ENCODE measurements at places on chromosomes 7 and 10.

GRCh38 chr10:6124666-6125065, 35.8 kb downstream of the RBM17 start:
- DNase-seq, result no peak

- no peak for DNase-seq
These were observed 153.8 kb upstream of the AKR1E2 start for GRCh38 chr10:4672201-4672600.

DNA sequence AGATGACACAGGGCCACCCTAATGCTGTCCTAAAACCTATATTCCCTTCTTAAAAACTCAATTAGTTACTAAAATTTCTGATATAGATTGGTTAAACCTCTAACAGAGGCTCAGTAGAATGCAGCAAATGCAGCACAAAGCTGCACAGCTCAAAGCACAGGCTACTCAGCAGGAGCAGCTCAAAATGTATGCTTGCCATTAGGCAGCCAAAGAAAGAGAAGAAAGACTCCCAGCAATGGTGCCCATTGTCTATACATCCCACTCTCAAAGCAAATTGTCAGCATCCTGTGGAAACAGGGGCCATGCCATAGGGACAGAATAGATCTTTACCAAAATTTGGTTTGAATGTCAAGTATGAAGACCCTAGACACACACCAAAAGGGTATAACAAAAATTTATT, 73.5 kb downstream of the TFPI2 start:
- no peak for DNase-seq

DNA sequence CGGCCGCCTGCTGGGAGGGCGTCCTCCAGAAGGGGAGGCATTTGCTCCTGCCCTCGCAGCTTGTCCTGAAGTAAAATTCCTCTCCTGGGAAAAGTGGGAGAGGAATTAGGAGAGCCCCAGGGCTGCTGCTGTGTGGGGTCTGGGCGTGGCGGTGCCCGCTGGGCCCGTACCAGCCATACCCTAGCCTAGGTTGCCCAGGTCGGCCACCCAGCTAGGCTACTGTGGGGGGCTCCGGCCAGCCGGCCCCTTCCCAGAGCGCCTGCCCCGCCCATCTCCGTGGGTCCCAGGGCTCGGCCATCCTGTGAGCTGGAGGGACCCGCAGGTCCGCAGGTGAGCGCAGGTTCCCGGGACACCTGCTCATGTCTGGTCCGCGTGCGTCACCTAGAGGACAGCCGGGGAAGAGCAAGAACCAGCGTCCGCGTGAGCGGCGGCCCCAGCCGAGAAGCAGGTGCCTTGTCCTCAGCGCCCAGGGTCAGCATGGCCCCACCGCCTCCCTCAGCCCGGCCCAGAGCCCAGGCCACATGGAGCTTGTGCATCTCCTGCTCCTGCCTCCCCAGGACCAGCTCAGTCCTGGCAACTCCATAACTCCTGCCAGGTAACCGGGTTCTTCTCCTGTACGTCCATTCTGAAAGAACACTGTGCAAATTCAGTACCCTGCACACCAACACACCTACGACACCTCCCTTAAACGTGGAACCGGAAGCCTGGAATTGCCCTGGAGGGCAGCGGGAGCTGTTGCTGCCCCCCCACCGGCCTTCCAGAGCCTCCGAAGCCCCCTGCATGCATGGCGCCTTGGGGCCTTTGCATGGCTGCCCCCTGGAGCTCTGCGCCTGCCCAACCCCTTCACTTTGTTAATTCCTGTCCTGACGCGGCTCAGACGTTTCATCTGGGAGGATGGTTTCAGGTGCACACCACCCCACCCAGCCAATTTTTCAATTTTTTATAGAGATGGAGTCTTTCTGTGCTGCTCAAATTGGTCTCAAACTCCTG, 22.8 kb upstream of the FOXL3 start:
- no peak for DNase-seq

DNA sequence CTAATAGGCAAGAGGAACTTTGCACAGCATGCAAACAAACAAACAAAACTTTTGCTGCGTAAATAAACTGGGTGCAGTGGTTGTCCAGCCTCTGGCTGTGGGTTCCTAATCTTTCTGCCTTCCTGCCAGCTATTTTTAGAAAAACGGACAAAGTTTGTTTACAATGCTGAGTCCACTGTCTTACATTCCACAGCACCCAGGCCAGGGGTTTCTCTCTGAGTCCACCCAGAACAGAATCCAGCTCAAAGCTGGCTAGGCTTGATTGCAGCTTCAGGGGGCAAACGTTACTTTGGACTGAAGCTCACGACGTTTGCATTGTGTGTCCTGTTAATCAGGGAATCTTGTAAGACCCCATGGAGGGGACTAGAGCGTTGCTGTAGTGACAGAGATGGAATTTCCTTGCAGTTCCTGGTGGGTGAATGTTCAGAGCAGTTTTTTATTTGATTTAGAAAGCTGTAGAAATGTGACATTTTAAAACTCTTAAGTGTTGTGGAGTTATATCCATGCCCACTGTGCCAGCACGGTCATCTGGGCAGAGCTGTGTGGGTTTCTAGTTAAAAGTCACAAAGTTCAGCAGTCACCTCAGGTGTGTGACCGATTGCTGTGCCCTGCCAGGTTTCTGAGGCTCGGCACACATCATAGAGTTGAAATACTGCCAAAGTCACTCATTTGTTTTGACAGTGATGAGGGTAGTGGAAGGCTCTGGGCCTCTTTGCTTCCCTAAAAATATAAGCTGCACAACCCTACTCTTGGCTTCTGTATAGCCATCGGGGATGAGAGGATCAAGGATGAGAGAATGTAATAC, 247.0 kb downstream of the STK31 start:
- DNase-seq, result no peak

DNA sequence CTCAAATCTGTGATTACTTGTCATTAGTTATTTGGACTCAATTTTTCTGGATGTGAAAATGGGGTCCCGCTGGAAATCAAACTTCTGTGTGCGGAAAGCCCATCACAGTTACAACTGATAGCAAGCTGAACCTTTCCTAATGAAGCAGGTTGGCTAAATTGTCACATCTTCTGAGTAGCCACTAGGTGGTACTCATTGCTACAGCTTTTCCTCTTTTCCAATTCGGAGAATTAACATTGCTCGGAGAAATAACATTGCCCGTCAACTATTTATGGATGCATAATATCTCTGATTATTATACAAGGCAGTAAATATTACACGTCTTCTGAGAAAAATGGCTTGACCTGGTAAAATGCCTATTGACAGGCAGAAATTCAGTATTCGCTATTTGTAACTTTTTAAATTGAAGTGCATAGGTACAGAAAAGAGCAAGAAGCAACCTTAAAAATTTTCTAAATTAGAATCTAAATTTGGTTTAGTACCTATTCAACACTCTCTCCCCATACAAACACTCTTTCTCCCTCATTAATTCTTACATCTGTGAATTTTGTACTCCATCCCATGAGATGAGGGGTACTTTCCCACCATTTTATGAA, 17.3 kb upstream of the BLOC1S2 start:
- DNase-seq, result no peak

- DNase-seq, result no peak
These were observed 7.7 kb downstream of the XPNPEP1 start for GRCh38 chr10:109915566-109915965.

GRCh38 chr7:105224884-105225651, 163.7 kb downstream of the SRPK2 start:
- DNase-seq, result no peak

GRCh38 chr7:77697535-77697831, 1.2 kb downstream of the RSBN1L start:
- no peak for DNase-seq

DNA sequence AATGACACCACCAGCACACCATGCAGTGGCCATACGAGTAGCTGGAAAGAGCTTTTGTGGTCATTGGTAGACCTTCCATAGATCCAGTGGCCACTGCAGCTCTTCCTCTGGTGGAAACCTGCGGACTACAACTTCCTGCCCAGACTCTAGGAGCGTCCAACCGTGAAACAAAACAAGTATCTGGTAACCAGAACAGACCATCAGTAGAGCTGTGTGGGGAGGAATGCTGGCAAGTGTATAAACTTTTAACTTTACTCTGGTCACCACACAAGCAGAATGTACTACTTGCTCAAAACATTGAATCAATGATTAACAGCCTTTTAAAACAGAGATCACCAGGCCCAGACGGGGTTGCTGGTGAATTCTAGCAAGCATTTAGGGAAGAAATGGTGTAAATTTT, 154.7 kb upstream of the DGKB start:
- DNase-seq, result no peak

DNA sequence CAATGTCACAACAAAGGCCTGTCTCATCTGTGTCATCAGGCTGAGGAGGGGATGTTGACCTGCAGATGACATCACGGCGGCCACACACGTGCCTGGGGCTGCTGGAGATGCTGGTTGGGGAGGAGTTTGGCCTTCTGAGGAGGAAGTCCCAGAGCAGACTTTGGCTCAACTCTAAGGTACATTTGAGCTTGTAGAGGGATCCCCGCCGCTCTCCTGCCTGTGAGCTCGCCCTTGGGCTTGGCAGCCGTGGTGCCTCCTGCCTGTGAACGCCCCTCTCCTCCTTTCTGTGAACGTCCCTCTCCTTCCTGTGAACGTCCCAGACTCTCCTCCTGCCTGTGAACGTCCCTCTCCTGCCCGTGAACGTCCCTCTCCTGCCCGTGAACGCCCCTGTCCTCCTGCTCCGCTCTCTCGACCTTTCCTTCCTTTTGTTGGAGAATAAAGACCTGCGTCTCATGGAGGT, 176.4 kb downstream of the DNAJB6 start:
- DNase-seq, result no peak

DNA sequence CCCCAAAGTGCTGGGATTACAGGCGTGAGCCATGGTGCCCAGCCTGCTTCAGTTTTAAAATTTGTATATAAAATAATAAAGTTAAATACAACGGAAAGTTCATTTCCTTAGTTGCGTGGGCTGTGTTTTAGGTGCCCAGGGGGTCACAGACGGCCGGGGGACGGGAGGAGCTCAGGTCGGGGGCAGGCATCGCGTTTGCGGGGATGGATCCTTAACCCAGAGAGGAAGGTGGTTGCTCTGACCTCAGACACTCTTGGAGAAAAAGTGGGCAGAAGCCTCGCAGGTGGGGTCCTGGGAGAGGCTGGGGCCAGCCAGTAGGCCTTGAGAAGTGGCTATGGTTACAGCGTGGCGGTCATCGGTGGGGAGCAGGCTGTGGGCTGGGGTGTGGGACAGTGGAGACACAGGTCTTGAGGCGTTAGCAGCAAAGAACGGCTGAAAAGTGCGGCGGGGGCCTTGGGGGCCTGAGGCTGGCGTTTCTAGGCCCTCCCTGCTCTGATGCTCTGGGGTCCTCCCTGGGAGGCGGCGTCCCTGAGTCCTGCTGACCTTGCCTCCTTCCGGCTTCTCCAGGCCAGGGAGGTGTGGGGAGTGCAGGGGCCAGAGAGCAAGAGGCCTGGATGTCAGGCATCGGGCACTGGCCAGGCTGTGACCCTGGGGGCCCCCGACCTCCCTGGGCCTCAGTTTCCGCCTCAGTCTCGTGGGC, 54.4 kb downstream of the UNCX start:
- no peak for DNase-seq

DNA sequence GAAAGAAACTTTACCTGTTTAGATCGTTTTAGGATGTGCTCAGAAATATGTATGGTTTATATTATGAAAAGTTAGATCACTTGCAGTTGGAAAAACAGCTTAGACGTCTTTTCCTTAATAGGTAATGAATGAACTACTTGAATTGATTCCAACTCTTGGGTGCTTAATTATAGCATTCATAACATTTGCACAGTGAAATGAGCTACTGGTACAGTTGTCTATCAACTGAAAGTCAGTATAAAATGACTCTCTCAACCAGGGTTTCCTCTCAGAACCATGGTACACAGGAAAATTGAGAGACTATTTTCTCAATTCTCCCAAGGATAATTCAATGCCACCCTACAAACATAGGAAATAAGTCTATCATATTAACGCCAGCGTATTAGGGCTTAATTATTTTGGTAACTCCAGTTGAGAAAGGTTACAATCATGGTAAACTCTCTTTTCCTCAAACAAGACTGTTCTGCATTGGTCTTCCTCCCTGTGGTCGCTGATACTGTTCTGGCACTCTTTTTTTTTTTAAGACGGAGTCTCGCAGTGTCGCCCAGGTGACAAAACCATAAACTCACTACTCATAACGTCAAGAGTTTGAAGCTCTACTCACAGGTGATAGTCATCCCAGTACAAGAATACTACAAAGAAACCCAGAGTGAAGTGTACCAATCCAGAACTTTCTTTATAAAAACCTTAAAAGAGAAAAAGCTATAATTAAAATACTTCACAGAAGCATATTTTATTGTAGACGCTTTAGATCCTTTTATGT, 2.0 kb downstream of the ANLN start:
- DNase-seq, result peak; percentile 12

DNA sequence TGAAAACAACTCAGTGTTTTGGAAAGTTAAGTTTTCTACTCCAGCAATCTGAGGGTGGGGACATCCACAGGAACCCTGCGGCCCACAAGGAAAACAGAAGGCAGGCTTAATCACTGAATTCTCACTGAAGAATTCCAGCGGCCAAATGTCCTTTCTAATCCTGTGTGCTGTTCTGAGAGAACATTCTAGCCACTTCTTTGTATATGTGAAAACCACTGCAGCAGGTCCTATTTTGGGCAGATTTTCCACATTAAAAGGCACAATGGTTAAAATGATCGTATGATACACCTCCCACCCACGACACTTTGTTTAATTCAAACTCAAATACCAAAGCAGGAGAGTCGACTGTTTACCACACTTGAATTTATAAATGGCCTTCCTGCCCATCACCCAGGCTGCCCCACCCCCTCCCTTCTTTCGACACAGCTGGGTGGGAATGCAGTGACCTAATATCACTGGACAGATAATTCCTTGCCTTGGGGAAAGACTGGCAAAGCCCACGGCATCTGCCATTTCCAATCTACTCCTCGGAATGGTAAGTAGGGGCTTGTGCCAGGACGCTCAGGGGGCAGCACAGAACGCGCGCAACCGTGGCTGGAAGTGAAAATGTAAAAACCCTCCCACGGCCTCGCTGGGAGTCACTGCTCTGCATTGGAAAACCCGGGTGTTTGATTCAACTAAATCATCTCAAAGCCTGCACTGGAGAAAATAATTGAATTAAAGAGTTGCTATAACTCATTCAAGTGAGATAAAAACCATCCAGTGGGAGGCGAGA, 67.0 kb downstream of the CTBP2 start:
- no peak for DNase-seq

- no peak for DNase-seq
These were observed 54.9 kb downstream of the AKAP9 start for GRCh38 chr7:91995391-91996105.

GRCh38 chr10:18567343-18567856, 84.0 kb downstream of the NSUN6 start:
- DNase-seq, result no peak

DNA sequence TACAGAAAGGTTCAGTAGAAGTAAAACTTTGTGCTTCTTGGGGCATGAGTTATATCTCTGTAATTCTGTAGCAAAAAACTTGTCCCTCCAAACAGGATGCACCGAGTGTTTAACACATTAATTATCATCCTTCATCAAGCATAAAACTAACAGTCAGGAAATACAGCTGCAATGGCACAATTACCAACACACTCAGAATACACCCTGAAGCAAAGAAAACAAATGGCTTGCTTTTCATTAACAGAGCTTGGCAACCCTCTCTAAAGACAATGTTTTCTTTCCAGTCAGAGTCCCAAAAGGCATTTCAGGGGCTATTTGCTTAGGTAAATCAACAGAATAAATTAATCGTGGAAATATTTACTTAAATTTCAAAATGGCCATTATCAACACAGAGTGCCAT, 107.7 kb downstream of the ICA1 start:
- no peak for DNase-seq

Data from GM12892 (cell line).